ENCODE measurements at places on chromosomes 5 and 9.

- no peak for DNase-seq
Observed at GRCh38 chr9:120928015-120928482, 1.5 kb upstream of the TRAF1 start.

DNA sequence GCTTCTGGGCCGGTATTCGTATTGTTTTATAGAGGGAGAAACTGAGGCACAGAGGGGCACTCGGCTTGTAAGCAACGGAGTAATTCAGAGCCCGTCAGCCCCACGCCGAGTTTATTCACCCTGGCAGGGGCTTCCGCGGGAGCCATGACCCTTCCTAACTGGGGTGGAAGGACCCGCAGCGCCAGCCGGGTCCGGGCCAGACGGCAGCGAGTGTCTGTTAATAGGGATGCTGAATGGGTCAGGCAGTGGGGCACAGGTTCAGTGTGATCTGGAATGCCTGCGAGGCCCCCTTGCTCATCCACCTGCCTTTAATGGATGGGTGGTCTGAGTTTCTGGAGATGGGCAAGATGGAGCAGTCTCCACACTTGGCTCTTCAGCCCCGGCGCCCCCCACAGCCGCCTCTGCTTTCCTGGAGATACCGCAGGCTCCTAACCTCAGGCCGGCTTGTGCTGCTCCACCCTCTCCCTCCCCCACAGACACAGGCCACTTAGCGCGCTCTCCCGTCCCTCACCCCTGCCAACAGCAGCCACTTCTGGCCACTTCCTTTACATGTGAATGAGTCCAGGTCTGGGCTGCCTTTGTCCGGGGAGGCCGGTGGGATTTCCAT, 147.1 kb downstream of the ERCC6L2 start:
- DNase-seq, result no peak

- no peak for DNase-seq
Observed at GRCh38 chr5:30781643-30782042, 411.8 kb upstream of the CDH6 start.

GRCh38 chr9:109122726-109123621, 3.2 kb upstream of the TMEM245 start:
- DNase-seq, result no peak

DNA sequence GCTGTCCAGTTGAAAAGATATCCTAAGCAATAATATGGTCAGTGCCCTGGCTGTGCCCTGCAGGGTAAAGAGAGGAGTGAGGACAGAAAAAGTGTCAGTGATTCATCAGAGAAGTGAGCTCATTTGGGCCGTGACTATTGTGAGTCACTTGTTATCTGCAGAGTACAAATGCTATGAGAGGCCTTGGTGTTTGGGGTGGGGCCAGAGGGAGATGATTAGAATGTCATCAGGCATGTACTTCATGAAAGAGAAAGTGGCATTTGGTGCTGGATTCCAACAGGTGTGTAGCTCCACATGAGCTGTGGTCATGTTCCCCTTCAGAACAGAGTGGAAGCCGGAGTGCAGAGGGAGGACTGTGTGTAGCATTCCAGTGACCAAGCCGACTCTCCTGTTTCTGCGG, 174.1 kb downstream of the KDM4C start:
- no peak for DNase-seq

DNA sequence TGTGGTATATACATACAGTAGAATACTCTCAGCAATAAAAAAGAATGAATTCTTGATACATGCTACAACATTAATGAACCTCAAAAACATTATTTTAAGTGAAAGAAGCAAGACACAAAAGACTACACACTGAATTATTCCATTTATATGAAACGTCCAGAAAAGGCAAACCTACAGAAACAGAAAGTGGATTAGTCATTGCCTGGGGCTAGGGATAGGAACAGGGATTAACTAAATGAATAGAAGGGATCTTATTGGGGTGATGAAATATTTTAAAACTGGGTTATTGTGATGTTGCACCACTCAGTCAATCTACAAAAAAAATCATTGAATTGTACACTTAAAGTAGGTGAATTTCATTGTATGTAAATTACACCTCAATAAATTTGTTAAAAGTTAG, 326.7 kb downstream of the PIK3R1 start:
- no peak for DNase-seq

DNA sequence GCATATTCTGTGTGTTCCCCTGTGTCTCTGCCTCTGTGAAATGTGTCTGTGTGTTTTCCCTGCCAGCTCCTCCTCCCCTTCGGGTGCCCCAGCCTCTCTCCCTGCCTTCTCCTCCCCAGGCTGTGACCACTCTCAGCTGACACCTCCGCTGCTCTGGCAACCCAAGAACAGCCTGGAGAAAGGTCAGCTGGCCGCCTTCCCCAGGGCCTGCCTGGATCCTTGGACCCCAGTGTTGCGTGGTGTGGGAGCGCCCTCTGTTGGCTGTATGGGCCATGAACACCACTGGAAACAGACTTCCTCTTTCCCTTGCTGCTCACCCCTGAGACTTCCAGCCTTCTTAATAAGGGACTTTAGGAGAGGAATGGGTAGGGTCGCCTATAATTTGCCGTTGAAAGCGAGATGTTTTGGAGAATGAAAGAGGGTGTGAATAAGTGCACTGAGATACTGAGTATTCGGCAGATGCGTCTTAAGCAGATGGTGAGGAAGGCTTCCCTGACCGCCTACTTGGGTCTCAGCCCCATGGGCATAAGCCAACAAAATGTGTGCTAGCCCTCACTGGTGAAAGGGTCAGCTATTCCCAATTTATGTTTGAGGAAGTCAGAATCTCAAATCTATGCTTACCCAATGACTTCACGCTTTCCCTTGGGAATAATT, 114.9 kb upstream of the TRIM32 start:
- DNase-seq, result peak; percentile 53

Data from NCI-H2171 treated with DMSO at 0.1 percent for 48 hours (cell line).